ENCODE measurements at places on chromosomes 3 and 15.

DNA sequence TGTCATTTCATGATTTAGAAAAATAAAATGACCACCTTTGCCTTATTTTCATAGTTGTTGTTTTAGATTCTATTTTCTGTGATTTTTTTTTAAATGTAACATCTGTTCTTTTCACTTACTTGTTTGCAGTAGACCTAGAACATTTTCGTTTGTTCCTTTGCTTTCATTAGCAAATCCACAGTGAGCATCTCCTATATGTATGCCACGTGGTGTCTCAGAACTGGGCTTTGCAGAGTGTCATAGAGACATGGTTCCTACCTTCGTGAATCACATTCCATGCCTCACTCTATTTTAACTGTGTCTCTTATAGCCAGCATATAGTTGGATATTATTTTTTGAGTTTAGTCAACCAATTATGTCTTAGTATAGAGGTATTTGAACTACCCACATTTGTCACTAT is 118.2 kb downstream of the KLF13 start:
- no peak for DNase-seq

DNA sequence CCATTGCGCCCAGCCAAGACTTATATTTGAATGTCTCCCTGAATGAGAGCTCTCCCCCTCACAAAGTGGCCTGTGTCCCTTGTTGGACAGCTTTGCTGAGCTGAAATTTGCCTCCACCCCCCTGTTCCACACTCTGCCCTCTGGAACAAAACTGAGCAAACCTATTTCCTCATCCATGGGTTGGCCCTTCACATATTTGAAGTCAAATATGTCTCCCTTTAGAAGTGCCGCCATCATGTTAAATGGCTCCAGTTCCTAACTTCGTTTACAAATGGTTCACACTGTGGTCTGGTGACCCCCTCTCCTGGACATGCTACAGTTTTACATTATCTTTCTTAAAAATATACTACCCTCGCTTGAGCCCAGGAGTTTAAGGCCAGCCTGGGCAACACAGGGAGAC is 4.6 kb downstream of the PLIN1 start:
- DNase-seq: no peak

DNA sequence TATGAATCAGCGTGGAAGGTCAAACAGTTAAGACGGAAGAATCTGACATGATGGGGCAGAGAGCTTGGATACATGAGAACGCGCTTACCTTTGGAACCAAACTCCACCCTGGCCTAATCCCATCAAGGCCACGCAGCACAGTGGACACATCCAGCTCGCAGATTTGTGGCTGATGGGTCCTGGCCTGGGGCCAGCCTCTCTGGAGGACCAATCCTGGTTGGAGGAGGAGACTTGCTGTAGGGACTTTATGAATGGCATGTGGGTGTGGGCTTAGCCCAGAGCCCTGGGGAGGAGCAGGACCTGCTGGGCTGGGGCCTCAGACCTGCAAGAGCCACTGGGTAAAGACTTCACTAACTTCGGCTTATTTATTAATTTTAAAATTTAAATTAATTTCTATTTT is 73.4 kb upstream of the ANKRD34C start:
- no peak for DNase-seq

DNA sequence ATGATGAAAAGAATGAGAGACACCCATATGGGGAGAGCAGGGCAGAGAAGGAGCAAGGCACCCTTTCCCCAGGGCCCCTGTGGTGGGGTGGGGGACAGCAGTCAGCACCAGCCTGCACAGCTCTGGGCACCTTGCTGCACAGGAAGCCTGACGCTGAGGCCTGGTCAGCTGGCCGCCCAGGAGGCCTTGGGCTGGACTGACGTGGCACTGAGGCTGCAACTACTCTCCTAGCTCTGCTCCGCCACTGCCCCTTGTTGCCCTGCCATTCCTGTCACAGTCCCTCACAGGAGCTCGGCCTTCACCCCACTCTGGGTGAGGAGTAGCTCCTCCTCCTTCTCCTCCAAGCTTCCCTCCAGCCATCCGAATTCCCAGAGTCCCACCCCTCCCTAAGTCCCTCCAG is 99.7 kb downstream of the CPN2 start:
- DNase-seq: no peak

DNA sequence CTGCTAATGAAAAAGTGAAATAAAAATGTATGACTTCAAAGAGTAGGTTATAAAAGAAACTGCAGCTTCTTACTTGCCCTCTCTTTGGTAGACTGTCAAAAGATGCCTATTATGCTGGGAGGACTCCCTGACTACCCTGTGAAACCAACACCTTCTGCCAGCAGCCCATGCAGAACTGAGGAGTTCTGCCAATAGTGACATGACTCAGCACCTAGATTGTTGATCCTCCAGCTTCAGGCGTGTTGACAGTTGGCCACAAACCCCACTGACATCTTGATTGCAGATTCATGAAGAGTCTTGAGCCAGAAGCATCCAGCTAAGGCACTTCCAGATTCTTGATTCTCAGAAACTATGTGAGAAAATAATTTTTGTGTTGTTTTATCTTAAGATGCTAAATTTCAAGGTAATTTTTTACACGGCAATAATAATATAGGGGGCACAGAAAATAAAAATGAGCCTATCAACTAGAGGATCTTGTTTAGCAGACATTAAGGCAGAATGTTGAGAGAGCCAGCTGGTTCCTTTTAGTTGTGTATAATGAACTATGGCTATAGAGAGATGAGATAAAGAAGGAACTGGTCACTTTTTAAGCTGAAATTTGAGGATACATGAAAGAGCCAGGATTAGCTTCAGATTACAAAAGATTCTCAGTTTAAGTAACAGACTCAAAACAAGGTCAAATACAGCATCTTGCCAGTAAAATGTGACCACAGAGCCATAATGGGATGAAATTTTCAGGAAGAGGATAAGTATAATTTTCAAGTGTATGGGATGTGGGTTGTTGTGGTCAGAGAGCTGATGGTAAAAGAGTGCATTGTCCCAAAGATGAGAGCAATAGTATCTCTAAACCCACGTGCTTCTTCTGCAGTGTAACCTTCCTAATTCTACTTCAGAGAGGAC is 588.7 kb upstream of the CBLB start:
- DNase-seq: no peak

DNA sequence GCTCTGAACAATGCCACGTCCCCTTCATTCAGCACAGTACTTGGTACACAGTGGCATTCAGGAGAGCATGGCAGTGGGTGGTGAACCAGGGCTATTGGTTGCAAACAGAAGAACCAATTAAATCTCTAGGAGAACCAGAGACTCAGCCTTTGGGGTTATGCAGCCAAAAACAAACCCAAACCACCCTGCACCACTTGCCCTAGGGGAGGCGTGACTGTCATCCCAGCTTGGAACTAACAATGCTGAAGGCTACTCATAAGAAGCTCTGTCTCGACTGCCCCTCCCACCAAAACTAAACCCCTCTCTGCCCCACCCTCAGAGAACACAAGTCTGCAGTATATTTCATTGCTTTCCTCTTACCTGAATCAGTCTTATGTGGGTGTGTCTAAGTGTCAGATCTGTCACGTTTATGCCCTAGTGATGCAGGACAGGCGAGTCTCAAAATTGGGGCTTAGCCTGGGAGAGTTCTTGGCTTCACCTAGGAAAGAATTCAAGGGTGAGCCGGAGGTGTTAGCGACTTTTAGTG is 15.2 kb upstream of the KLHL40 start:
- DNase-seq: no peak

All from natural killer cell (primary cell).